ENCODE measurements at places on chromosomes 2 and 18.

- DNase-seq = no peak
Measured at GRCh38 chr2:29990129-29990528, 68.7 kb upstream of the ALK start.

GRCh38 chr2:203994735-203995134 is 58.2 kb downstream of the ICOS start:
- DNase-seq = no peak

- no peak for DNase-seq
Measured at GRCh38 chr2:46351750-46352138, 54.5 kb downstream of the EPAS1 start.

DNA sequence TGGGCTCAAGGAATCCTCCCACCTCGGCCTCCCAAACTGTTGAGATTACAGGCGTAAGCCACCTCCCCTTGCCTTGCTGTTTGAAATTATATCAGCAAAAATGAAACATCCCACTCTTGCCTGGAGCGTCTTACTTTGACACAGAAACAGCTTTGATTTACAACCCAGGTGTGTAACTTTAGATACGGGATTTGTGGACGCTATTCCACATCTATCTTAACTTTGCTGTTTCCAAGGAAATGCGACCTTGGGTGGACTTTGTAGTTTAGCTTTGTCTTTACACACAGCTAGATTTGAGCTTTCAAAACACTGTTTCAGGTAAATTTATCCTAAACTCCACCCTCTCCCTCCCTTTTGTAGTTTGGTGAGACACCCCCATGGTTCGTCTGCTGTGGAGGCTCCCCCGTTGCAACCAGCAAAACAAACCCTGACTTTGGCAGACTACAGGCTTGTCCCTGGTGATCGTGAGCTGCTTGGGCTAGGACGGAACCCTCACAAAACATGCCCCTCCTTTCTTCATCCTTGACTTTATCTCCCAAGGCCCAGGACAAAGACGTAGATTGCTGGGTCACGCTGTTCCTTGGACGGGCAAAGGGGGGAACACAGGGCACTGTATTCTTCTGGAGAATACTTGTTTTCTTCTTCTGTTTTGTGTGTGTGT is 5.5 kb upstream of the MSH6 start:
- no peak for DNase-seq

- DNase-seq = no peak
Measured at GRCh38 chr2:51011693-51012092, 20.2 kb downstream of the NRXN1 start.

DNA sequence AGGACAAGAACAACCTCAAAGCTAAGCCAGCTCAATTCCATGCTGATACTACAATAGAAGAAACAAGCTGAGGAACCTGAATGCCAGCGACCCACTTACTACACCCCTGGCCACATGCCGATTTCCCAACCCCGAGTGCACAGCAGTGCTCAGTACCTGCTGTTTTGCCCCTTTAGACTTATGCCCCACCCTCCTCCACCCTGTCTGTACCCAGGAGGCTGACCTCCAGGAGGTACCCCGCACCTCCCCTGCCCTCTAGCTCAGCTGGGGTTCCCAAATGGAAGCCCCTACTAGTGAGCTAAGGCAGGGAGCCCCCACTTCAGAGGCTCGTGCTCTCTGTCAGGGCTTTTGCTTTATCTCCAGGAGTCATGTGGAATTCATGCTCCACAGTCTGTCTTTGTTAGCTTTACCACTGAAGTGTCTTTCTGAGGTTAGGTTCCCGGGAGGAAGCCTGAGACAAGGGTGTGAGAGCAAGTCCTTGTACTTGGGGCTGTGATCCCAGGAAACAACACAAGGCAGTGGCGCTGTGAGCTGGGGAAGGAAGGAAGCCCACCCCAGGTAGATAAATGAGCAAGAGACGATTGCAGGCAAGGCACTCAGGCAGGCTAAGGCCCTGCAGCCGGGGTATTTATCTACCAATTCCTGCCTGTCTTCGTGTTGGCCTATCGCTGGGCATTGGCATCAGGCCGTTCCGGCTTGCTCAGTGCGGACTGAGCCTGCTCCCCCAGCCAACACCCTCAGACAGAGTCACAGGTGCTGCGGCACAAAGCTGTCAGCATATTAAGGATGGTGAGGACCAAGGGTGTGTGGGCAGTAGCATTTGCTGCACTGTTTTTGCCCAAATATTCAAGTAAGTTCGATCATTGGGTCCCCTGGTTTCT is 220.5 kb downstream of the CYP26B1 start:
- no peak for DNase-seq

- DNase-seq = no peak
Measured at GRCh38 chr2:240615396-240615795, 9.9 kb upstream of the GPR35 start.

GRCh38 chr2:165079432-165079831 is 124.1 kb upstream of the SLC38A11 start:
- no peak for DNase-seq

DNA sequence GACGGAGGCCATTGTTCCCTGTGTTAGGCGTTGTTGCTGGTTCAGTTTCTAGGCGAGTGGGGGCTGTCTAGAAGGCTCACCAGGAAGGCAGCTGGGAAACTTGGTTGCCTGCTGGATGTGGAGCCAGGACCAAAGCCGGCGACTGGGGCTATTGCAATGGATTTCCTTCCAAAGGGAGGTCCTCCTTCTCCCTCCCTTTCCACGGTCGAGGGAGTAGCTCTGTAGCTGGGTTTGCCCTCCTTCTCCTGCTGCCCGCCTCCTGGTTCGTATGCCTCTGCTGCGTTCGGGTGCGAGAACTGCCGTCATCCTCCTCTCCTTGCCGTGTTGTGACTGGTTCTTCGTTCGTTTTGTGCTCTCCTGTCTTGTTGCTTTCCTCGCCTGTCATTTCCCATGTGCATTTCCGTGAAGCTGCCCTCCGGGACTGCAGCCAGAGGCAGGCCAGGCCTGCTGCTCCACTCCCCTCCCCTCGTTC is 203.4 kb downstream of the NEDD4L start:
- DNase-seq = no peak

GRCh38 chr2:156405586-156405985 is 30.6 kb upstream of the GPD2 start:
- DNase-seq = no peak

GRCh38 chr2:1488851-1489250 is 75.6 kb downstream of the TPO start:
- no peak for DNase-seq

- DNase-seq = no peak
Measured at GRCh38 chr2:174180165-174180724, 68.1 kb downstream of the OLA1 start.

DNA sequence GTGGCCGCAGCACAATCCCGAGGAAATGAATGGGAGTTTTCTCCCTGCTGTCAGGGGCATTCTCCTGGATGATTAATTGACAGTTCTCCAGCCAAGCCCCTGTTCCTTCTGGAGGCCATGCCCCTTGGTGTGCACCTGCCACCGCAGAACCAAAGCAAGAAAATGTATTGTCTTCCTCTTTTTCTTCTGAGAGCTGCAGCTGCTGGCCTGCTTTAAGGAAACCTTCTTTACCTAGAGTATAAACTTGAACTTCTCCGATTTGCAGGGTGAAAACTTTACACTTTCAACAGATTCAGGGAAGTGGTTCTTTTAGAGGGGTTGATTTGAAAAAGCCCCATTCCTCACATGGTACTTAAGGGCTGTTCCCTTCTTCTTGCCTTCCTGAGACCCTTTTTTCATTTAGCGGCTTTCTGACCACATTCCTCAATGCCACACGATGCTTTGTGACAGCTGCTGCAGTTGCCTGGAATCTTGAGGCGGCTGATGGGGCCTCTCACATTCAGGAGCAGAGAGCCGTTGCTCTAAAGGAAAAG is 402.8 kb downstream of the TXNL1 start:
- no peak for DNase-seq

DNA sequence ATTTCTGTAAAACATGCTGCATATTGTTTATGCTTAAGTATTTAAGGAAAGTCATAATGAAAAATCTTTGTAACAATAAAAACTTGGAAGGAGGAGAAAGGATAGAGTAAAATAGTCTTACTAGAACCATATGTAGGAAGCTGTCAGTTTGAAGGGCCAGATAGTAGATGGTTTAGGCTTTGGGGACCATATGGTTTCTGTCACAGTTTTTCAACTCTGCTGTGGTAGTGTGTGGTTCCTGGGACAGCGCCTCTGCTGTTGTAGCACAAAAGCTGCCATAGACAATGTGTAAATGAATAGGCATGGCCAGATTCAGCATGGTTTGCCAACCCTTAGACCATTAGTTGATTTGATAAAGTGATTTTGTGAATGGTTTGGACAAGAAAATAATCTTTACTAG is 75.5 kb downstream of the SLC39A10 start:
- no peak for DNase-seq

DNA sequence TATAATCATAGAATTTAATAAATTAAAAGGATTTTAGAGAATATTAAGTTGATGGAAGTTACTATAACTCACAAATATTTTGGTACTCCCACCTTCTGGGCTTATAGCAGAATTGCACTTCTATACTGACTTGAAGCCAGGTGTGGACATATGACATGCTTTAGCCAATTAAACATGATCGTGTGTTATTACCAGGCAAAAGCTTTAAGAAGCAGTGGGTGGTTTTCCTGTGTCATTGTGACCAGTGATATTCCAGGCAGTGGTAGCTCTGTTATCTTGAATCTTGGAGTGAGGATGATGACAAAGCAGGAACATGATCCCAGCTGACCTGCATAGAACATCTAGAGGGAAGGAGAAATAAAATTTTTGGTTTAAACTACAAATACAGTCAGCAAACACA is 370.9 kb upstream of the ZEB2 start:
- DNase-seq = no peak

GRCh38 chr2:199431746-199432213 is 26.0 kb downstream of the SATB2 start:
- no peak for DNase-seq
